ENCODE measurements at places on chromosomes 1 and 21.

- no peak for DNase-seq
Measured at GRCh38 chr1:21168444-21168843, 8.3 kb downstream of the EIF4G3 start.

DNA sequence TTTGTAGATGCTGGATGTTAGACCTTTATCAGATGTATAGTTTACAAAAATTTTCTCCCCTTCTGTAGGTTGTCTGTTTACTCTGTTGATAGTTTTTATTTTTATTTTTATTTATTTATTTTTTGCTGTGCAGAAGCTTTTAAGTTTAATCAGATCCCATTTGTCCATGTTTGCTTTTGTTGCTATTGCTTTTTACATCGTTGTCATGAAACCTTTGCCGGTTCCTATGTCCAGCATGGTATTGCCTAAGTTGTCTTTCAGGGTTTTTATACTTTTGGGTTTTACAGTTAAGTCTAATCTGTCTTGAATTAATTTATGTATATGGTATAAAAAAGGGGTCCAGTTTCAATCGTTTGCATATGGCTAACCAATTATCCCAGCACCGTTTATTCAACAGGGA lies 819.5 kb downstream of the KCNT2 start:
- no peak for DNase-seq

DNA sequence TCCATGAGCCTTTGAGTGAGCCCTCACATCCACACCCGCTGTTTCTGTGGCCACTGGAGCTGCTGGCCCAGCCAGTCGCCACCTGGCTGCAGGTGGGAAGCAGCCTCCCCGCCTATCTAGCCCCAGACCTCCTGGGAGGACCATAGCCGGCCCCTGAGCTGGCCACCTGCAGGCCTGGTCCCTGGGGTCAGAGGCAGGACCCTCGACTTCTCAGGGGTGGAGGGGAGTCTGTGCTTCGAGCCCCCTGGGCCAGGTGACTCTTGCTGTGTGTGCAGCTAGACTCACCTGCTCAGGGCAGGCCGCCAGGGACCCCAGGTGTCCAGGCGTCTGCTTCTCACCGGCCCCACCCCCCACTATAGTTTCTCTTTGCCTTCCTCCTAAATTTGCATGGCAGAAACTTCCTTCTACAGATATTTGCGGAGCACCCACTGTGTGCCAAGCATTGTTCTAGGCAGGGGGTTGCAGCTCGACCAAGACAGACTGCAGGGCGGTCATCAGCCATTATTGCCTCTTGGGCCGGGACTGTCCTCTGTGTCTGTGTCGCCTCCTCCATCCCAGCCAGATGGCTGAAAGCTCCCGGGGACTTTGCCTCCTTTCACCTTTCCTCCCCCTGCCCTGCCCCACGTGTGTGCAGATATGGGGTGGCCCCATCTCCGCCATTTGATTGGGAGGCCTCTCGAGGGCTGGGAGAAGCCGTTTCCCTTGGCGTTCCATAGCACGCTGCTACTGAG lies 27.3 kb downstream of the SPSB1 start:
- no peak for DNase-seq

- DNase-seq: no peak
Measured at GRCh38 chr1:94865360-94865759, 45.2 kb downstream of the SLC44A3 start.

GRCh38 chr1:16184557-16185303 lies 27.7 kb downstream of the ARHGEF19 start:
- DNase-seq: no peak

DNA sequence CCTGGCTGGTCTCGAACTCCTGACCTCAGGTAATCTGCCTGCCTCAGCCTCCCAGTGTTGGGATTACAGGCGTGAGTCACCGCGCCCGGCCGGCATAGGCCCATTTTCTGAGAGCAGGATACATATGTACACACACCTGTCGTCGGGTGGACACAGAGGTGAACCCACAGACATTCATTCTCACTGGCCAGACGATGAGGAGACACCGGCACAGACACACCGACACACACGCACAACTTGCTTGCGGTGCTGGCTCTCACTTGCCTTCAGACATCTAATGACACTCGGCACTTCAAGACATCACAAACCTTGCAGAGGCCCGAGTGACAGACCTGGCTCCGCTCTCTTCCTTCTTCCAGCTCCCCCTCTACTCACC lies 579 bp downstream of the PTCH2 start:
- no peak for DNase-seq

- no peak for DNase-seq
Measured at GRCh38 chr1:192696082-192696481, 60.1 kb downstream of the RGS13 start.

- no peak for DNase-seq
Measured at GRCh38 chr1:235017719-235018118, 110.9 kb downstream of the TOMM20 start.

- DNase-seq: no peak
Measured at GRCh38 chr1:11518016-11518701, 39.2 kb downstream of the DISP3 start.

DNA sequence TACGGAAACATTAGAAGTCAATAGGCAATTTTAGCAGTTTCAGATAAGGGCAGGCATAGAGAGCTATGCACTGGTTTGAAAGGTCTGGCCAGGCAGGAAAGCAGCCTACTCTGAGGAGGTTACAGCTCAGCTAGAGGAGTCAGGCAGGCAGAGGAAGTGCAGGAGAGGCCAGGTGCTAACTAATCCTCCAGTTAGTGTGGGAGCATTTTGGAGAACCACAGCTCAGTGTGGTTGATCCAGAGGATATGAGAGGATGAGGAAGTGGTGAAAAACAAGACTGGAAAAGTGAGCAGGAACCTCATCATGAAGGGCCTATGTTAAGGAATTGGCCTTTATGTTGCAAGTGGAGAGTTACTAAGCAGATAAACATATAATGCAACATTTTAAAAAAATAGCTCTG lies 282.4 kb upstream of the SGIP1 start:
- no peak for DNase-seq

DNA sequence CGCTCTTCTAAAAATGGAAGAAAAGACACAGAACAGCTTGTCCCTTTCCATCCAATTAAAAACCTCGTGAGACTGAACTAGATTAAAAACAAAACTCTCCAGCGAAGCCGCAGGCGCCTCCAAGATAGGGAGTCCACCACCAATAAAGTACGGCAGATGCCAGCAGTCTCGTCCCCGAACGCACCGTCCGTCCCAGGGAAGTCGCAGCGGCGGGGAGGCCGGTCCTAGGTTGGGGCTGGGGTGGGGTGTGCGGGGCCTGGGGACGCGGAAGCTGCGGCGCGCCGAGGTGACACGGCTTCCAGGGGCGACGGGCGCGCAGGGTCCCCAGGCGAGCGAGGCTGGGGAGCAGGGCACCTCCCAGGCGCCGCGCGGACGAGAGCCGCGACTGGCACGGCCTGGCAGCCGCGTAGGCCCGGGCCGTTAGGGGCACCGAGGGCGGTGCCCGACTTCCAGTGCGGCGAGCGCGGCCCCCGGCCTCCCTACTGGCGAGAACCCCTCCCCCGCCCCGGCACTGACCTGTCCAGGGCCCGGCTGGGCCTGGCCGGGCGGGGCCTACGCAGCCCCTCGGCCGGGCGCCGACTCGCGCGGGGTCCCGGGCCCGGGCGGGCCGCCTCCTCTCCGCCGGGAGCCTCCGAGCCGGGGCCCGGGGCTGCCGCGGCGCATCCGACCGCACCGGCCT lies 28.3 kb upstream of the A3GALT2 start:
- DNase-seq: no peak

DNA sequence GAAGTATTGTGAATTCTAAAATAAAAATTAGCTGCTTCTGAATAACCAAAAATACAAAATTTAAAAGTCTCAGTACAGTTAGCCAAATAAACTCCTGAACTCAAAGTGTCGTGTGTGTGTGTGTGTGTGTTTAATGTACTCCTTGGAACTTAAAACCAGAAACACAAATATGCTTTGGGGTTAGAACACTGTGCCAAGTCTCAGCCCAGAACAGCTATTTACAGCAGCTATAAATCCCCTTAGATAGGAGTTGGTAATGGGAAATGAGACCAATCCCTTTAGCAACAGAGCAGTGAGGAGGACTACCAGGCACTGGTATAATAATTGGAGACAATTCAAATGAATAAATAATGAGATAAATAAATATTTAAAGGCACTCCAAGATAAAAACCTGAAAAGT lies 83.1 kb downstream of the PATJ start:
- DNase-seq: no peak

- DNase-seq: no peak
Measured at GRCh38 chr1:47031059-47031458, 7.6 kb downstream of the CYP4X1 start.

DNA sequence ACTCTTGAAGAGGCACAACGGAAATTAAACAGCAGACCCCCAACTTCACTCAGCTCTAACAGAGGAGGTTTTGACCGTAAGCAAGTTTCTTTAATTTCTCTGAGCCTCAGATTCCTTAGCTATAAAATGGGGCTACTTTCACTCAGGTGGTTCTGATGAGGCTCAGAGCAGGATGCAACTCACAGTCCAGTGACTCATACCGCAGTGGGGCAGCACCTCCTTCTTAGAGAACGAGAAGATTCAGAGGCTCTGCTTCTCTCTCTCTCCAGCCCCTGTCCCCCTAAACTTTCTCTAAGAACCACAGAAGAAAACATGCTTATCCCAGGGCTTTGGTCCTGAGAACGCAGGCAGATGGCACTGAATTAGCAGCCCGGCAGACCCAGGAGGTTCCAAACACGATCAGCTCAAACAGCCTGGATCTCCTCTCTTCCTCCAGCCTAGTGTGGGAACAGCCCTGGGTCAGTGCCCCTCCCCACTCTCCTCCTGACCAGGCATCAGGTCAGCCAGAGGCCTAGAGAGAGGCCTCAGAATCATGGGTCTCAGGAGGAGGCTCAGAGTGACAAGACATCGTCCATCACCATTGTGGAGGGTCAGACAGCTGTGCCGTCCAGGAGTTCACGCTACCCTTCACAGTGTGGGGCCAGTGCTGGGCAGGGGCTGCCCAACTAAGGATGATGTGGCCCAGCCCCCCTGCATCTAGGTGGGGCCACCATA lies 433.0 kb downstream of the PTPRU start:
- no peak for DNase-seq

- no peak for DNase-seq
Measured at GRCh38 chr1:229147072-229147471, 123.8 kb upstream of the RAB4A start.

DNA sequence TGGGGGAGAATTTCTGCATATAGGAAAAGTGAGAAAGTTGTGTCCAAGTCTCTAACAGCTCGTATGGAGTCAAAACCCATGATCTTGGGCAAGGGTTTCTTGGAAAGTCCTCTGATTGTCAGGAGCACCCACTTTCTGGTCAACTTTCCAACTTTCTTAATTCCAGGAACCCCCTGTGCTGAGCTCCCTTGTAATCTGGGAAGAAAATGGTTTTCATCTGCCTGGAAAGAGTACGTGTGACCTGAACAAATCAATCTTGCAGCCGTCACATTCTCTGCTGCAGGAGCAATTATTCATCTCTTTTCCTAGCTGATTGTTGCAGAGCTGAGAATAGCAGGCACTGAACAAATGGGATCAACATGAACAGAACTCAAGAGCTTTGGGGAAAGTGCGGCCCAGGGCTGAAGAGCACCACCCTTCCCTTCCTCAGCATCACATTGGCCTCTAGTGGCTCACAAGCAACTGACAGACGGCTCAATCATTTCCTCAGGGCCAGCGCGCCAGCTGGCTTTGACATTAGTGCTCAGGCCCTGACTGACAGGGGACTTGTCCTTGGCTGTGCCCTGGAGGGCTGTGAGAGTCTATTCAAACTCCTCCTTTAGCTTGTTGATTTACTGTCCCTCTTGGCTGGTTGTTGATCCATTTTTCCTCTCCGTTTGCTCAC lies 295.2 kb downstream of the HLX start:
- DNase-seq: no peak

DNA sequence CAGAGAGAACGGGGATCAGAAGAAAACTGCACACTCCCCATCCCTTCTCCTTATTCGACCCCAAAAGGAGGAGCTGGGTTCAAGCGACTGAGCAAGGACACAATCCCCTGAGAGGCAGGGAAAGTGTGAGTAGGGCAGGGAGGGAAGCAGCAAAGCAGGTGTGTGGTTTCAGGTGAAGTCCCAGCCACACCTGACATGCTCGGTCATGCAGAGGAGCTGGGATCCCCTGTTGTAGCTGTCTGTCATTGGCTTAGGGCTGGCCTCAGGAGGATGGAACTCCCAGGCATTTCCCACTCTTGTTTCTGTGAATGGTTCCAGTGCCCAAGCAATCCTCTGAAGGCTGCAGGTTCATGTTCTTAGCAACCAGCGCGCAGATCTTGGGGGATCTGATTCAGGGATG lies 150.7 kb downstream of the DSCAM start:
- no peak for DNase-seq

DNA sequence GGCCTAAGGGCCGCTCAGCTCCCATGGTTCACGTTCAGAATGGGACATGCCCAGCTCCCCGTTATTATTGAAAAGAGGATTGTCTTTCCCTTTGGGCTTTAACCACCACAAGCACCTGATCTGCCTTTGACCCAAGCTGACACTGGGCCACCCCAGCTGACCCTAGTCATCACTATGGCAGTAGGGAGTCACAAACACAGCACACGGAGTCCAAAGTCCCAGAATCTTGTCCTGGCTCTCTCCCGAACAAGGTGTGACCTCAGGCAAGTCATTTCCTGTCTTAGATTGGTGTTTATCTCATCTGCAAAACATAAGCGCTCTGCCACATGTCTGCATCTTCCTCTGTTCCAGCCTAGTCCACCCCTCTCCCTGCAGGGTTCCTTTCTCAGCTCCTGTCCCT lies 31.5 kb downstream of the IGFN1 start:
- DNase-seq: no peak

DNA sequence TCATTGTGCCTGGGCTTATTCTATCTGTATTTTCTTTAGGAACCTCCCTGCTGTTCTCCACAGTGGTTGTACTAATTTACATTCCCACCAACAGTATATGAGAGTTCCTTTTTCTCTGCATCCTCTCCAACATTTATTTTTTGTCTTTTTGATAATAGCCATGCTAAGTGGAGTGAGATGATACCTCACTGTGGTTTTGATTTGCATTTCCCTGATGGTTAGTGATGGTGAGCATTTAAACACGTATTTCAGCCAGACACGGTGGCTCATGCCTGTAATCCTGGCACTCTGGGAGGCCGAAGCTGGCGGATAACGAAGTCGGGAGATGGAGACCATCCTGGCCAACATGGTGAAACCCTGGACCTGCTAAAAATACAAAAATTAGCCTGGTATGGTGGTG lies 57.9 kb downstream of the SLAMF6 start:
- DNase-seq: no peak

- DNase-seq: no peak
Measured at GRCh38 chr21:43001316-43001715, 27.0 kb downstream of the PKNOX1 start.

DNA sequence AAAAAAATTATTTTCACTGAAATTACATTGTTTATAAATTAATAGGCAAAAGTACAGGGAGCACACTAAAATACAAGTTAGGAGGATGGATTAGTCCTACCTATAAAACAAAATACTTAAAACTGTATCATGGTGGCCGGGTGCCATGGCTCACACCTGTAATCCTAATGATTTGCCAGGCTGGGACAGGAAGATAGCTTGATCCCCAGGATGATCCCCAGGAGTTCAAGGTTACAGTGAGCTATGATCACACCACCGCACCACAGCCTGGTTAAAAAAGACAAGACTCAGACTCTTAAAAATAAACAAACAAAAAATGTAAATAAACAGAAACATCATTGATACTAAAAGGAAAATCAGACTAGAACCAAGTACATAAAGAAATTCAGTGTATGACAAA lies 53.5 kb downstream of the ASH1L start:
- DNase-seq: no peak
